ENCODE measurements at places on chromosomes 2 and 18.

GRCh38 chr2:23367760-23368159 lies 17.2 kb upstream of the KLHL29 start:
- DNase-seq: no peak

DNA sequence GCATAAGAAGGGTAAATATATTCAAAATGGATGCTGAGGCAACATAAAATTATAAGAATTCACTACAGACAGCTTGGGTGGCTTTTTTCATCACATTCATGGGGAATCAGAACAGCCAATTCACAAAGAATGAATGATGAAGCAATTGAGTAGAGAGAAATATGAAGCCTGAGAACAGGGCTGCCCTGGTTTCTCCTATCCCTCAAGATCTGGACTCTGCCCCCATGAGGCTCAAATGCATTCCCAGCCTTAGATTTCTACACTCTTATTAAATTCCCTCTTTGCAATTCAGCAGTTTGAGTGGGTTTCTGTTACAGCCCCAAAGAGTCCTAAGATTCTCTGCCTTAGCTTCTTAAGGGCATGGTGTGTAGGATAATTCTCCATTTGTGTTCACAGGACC lies 172.5 kb downstream of the MAIP1 start:
- DNase-seq: no peak

DNA sequence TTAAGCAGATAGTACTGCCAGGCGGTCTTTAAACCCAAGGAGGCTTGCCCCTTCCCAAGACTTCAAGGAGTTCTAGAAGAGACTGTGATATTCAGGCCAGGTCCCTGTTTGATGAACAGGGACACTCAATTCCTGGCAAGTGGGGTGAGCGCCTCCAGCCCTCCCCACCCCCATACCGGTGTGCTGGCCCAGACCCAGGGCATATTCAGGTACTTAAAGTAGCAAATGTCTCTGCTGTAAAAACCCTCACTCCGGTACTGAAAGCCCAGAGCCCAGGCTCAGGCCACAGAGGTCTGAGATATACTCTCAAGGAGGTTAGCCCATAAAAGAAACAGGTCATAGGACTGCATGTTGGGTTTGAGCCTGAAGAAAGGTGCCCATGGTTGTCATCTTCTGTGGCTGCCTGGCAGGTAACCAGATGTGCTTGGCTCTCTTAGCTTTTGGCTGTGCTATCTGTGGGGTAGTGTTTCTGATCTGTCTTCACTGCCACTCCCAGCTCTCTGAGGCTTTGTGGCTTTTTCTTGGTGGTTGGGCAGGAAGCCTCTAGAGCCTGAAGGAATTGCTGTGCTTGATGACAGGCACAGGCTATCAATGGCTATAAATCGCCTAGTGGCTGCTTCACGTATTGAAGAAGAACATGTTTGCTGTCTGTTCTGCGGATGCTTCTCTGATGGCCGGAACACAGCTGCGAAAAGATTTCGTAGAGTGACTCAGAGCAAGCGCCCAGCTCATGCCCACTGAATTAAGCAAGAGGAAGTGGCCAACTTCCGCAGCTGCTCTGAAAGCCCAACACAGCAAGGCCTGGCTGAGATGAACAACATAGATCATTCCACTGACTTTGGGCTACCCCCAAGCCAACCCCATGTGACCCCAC lies 63.3 kb upstream of the ALPP start:
- peak; percentile 59 for DNase-seq

DNA sequence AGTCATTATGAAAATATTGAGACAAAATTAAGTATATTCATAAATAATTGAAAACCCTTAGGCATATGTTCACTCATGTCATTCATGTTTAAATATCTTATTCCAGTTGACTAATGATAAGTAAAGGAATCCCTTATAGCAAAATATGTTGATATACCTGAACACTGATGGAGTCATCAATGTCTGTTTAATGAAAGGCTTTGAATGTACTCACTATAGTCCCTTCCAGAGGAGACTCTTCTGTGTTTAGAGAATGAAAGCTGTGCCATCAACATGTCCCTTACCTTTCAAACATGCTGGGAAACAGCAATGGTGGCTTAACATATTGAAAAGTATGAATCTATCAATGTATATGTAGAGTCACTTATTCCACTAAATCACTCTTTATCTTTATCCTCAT lies 242.9 kb downstream of the KCNJ3 start:
- DNase-seq: no peak

GRCh38 chr2:210814251-210815025 lies 258.0 kb downstream of the CPS1 start:
- DNase-seq: no peak

GRCh38 chr2:61499060-61499459 lies 28.2 kb upstream of the USP34 start:
- no peak for DNase-seq

DNA sequence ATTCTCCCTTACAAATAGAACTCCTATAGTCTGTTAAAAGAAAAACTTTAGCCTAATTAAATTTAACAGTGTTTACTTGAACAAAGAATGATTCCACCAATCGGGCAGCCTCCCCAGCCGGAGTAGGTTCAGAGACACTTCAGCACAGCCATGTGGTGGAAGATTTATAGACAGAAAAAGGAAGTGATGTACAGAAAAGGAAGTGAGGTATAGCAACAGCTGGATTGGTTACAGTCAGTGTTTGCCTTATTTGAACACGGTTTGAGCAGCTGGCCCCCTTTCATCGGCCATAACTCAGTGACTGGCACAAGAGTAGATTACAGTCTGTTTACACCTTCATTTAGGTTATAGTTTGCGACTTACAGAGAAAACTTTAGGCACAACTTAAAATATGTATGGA lies 2.1 kb upstream of the SKA1 start:
- DNase-seq: no peak

All from GM20000 (cell line).